ENCODE measurements at places on chromosomes 11 and 22. TPM values are rescaled to one million over a fixed set of nuclear protein-coding genes. Genes with fewer than 3 reads are reported as not detected.

Gene MOGAT2
- not detected for total RNA-seq

Gene TCN1
- total RNA-seq: 1.7 TPM

Gene CHRM1
- total RNA-seq: 6.8 TPM

Gene ABCC8
- 4.9 TPM for total RNA-seq

Gene HBB
- total RNA-seq: 323 TPM

Gene LRRC74B
- 3.6 TPM for total RNA-seq

Gene C11orf91
- total RNA-seq: not detected

Gene GRIA4
- not detected for total RNA-seq

Gene AMOTL1
- total RNA-seq: 57.2 TPM

Gene LAYN
- total RNA-seq: 15.0 TPM

Gene SEC14L2
- total RNA-seq: 7.8 TPM

Gene POU2AF2
- not detected for total RNA-seq

Gene RAG2
- total RNA-seq: not detected

Gene SMIM35
- not detected for total RNA-seq

Gene SLC2A11
- 12.7 TPM for total RNA-seq

Gene ACR
- 0.62 TPM for total RNA-seq

Gene YPEL1
- total RNA-seq: 7.6 TPM

Gene MMP1
- total RNA-seq: 0.97 TPM

Gene TRIM51
- total RNA-seq: not detected

Gene UCP3
- 3.1 TPM for total RNA-seq
